ENCODE measurements at places on chromosomes 1 and 21.

DNA sequence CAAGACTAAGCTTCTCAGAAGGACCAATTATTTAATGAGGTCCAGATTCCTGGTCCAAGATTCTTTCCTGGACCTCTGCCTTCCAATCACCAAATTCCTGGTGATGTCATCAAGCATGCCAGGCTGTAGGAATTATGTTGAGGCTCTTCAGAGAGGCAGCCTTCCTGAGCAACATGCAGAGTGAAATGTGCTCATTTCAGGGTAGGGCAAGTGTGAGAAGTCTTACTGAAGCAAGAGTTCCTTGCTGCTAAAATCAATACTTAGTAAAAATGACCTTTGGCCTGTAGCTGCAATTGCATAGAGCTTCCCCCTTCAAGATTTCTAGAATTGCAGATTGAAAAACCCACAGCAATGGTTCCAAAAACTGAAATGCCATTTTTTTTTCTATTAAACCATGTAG is 31.7 kb upstream of the BCAR3 start:
- peak; percentile 44 for DNase-seq

DNA sequence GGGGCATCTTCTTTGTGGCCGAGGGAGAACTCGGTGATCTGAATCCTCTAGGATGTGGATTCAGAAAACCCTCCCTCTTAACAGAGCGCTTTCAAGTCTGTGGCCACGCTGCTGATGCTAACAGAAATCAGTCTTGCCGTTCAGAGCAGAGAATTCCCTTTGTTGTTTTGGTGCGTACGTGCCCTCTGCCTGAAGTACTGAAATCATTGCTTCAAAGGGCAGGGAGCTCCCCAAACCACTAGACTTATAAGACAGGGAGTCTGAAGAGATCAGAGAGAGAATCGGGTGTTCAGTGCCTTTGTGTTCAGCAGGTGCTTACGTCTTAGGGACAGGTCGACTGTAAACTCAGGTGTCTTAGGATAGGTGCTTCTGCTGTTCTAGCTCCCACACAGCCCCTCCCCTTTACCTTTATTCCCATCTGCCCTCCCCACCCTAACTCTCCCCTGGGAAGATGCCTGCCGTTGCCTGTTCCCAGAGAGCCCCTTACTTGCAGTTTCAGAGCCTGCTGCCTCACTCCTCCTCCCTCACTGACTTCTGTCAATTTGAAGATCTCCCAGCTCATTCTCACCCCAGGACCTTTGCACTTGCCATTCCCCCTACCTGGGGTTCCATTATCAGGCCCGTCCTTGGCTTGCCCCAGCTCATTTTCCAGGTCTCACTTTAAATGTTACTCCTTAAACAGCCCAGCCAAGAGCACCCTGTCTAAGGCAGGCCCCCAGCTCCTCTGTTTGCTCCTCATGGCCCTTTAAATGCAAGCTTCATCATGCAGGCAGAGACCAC is 143.0 kb downstream of the CAMTA1 start:
- no peak for DNase-seq

DNA sequence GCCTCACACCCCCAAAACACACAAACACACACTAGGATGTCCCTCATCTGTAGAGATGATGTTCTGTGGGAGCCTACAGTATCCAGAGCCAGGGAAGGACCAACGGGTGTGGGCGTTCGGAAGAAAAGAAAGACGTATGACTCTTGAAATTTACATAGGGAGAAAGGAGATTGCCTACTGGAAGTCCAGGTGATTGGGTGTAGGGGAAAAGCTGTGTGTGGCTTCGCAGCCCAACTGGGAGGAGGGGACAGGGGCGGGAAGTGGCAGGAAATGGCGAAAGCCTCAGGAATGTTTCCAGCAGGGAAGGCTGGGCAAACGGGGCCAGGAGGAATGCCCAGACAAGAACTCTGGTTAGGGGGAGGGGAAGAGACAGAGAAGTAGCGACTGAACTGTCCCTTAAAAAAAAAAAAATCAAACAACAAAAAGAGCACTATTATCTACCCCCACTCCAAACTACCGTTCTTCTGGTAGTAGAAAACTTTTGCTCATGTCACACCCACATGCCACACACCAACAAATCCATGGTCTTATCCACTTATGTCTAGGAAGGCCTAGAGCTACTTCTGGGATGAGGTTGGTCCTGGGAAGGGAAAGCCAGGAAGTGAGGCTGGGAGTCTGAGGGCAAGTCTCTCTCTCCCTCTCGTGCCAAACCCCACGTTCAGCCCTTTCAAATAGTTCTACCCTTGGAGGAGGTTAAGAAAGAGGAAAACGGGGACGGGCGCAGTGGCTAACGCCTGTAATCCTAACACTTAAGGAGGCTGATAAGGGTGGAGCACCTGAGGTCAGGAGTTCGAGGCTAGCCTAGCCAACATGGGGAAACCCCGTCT is 1.8 kb upstream of the CKS1B start:
- DNase-seq: peak; percentile 98

- no peak for DNase-seq
These were observed 23.7 kb upstream of the SLC2A5 start for GRCh38 chr1:9093091-9093490.

GRCh38 chr1:192867180-192867579 is 58.3 kb downstream of the RGS2 start:
- DNase-seq: no peak

GRCh38 chr1:65289449-65289848 is 19.9 kb upstream of the DNAJC6 start:
- DNase-seq: no peak

DNA sequence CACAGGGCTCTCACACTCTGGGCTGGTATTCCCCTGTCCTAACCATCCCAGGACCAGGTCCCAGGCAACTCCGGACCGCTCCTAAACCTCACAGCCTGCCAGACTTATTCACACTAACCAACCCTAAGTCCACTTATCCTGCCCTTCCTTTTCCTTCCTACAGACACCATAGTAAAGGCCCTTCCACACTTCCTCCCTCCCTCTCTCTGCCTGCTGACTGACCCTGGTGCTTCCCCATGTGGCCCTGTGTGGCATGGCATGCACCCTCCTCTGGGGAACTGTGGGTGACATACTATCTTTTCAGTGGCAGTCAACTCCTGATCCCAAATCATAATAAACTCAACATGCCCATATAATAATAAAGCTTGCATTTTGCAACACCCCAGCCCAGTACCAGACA is 155.1 kb upstream of the DNAH14 start:
- no peak for DNase-seq

GRCh38 chr1:1124508-1124785 is 8.6 kb upstream of the C1orf159 start:
- DNase-seq: no peak

DNA sequence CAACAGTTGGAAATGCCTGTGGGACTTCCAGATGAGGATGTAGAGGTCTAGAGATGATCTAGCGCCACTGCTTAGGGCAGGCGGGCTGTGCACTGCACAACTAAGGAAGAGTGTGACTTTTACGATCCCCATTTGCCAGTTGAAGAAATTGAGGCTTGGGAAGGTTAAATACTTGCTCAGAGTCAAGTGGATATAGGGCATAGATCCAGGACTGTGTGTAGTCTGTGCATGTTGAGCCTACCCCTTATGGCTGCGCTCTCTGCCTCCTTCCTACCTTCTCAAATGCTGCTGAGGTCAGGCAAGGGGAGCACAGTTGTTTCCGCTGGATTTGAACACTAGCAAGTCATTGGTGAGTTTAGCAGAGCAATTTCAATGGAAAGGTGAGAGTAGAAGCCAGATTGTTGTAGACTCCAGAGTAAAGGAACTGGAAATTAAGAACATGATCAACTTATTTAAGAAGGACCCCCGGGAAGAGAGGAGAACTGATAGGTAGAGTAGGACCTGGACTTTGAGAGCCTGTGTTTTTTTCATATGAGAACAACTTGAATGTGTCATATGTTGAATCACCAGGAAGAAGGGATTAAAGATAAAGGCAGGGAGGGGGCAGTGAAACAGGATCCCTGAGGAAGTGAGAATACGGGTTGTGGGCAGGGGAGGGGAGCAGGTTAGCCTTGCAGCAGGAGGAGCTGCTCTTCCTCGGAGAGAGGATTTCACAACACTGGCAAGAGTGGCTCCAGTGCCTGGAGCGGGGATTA is 2.7 kb downstream of the CAPN2 start:
- peak; percentile 73 for DNase-seq

- DNase-seq: no peak
These were observed 4.9 kb downstream of the RNF223 start for GRCh38 chr1:1069056-1069710.

- DNase-seq: no peak
These were observed 69.9 kb downstream of the OBSCN start for GRCh38 chr1:228277491-228278431.

- DNase-seq: peak; percentile 70
These were observed 41.0 kb downstream of the TBX15 start for GRCh38 chr1:118947003-118947765.

GRCh38 chr1:77940921-77941570 is 37.8 kb downstream of the FUBP1 start:
- DNase-seq: no peak

GRCh38 chr1:38917772-38918171 is 23.9 kb downstream of the RHBDL2 start:
- no peak for DNase-seq

- no peak for DNase-seq
These were observed 13.5 kb downstream of the ESPN start for GRCh38 chr1:6438047-6438525.

DNA sequence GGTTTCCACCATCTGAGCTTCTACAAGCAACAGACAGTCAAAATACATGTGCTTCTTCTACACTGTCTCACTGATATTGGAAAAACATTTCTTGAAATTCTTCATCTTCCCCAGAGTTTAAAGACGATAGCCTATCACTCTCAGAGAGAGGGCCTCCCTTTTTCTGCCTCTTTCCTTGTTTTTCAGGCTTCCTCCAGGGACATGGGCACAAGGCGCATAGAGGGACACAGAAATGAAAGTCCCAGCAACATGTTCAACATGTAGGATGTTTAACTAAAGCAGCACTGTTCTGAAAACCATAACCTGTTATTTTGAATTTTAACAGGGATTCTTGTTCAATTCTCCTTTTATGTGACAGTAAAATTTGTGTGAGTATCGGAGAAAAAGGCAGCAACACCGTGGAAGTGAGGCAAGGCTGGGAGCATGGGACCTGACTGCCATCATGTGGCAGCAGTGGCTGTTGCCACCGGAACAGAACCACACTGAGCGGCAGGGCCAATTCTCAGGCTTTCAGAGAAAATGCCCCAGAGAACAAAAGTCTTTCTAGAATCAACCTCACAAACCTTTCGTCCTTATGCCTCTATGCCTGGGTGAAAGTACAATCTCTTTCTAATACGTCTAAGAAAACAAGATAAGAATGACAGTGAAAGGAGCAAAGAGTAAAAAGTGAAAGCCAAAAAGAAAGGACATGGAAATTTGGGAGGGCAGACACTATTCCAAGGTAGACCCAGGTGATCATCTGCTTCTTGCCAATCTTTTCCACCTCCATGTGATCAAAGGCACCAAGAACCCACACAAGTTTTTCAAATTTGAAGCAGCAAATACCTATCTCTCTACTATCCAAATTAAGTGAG is 54.5 kb downstream of the PCNX2 start:
- peak; percentile 60 for DNase-seq

DNA sequence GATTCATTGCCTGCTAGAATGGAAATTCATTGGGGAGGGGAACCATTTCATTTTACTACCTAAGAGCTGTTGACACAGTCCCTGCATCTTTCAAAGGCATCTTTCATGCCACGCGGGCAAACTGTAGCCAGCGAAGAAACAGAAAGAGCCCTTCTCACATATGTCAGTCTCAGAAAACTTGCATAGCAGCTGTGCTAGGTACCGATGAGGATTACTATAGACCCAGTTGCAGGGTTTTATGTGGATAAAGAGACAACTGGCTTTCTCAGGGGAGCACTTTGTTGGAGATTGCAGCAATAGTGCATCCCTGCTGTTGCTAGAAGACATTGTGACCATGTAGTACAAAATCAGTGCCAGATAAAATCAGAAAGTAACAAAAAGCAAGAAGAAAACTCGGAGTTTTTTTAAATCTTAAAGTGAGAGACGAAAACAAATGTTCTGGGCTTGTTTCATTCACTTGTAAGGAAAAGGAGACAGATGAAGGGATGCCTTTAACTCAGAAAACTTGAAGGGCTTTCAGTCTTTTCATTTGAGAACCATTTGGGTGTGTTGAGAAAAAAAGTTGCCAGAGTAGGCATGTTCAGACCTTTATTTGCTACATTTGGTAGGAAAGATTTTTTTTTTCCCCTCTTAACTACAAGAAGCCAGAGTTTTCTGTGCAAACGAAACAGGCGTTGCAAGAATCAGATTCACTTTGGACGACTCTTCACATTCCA is 804.1 kb downstream of the USP25 start:
- DNase-seq: no peak

DNA sequence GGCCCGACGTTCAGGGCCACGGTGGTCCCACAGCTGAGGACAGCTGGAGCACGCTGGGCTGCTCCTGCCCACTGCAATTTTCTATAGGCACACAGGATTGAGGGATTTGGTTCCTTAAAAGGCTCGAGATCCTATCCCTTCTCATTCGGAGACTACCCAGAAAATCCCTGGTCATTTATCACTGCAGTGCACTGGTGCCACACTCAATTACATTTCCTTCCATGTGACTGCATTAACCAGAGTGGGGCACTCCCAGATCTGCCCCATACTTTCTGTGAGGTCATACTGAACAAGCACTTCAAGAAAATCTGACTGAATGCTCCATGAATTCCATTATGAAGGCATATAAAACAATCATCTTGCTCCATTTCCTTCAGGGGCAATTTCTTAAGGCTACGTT is 49.8 kb upstream of the KCNE1 start:
- DNase-seq: no peak

DNA sequence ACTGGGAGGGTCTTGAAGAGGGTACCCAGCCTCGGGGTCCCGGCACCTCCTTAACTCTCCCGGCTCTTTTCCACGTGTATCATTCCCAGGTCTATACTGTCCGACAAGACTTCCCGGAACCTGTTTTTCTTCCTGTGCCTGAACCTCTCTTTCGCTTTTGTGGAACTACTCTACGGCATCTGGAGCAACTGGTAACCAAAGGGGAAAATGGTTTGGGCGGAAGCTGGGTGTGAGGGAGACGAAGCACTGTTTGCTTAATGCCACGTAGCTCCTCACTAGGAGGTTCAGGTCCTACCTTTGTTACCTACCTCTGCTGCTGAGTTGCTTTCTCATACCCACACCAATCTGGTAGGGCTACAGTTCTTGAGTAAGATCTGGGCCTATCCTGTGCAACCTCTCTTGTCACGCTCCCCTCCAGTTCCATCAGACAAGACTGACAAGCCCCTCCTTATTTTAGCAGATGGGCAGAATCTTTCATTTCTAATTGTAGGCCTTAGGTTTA is 642 bp downstream of the SLC30A7 start:
- peak; percentile 64 for DNase-seq

DNA sequence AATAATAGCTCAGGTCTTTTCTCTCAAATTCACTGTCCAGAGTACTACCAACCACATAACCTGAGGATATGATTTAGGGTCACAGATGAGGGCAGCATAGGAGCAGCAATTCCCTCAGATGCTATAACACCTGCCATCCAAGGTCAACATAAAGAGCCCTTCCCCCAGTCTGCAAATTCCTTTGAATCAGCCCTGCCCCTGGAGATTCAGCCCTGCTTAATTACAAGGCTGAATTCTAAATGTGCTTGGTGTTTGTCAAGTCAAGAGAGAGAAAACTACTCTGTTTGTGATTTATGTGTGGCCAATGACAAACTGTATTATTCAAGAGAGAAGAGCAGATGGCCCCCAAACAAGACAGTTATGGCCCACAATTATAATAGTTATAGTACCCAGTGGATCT is 195.7 kb upstream of the ADGRL2 start:
- DNase-seq: no peak

GRCh38 chr21:43591571-43591970 is 67.7 kb downstream of the HSF2BP start:
- DNase-seq: no peak

All from AG10803 (cell line).